BJ (cell line): ENCODE measurements at places on chromosomes 5 and 9. TPM values are rescaled to one million over a fixed set of nuclear protein-coding genes. Genes with fewer than 3 reads are reported as not detected.

The TLR4 gene
- polyA plus RNA-seq: 5.4 and 9.2 TPM in 2 replicates

The ADGRV1 gene
- polyA plus RNA-seq: 0.13 and 0.15 TPM in 2 replicates

The DMRT1 gene
- polyA plus RNA-seq: not detected in 2 replicates

The KCNN2 gene
- 4.6 and 5.1 TPM in 2 replicates for polyA plus RNA-seq

The ZNF883 gene
- 0.53 and 1.3 TPM in 2 replicates for polyA plus RNA-seq

The S1PR3 gene
- polyA plus RNA-seq: 20.3 and 21.3 TPM in 2 replicates

The SLC6A3 gene
- not detected in 2 replicates for polyA plus RNA-seq

The SEMA4D gene
- polyA plus RNA-seq: 0.38 and 0.50 TPM in 2 replicates

The CFAP157 gene
- polyA plus RNA-seq: 0.11 TPM in 1 of 2 replicates, not detected in the other

The ARAP3 gene
- polyA plus RNA-seq: 4.1 and 5.6 TPM in 2 replicates

The CYLC2 gene
- not detected in 2 replicates for polyA plus RNA-seq

The SPINK13 gene
- polyA plus RNA-seq: not detected in 2 replicates

The ZNF354C gene
- polyA plus RNA-seq: 2.0 and 3.2 TPM in 2 replicates

The RAD17 gene
- 18.0 and 23.2 TPM in 2 replicates for polyA plus RNA-seq

The CREB3 gene
- 67.9 and 75.8 TPM in 2 replicates for polyA plus RNA-seq

The SLC45A2 gene
- polyA plus RNA-seq: not detected in 2 replicates

The SHROOM1 gene
- 6.4 and 8.5 TPM in 2 replicates for polyA plus RNA-seq

The LURAP1L gene
- 10.9 and 15.5 TPM in 2 replicates for polyA plus RNA-seq

The URM1 gene
- polyA plus RNA-seq: 68.7 and 95.7 TPM in 2 replicates

The SUSD3 gene
- 0.98 and 1.9 TPM in 2 replicates for polyA plus RNA-seq

The CARD9 gene
- 12.9 and 21.3 TPM in 2 replicates for polyA plus RNA-seq

The PSMD5 gene
- 22.0 and 37.7 TPM in 2 replicates for polyA plus RNA-seq
